Activated CD8-positive, alpha-beta memory T cell treated with anti-CD3 and anti-CD28 coated beads for 36 hours (primary cell): ENCODE measurements at places on chromosomes 3 and 15. TPM values are rescaled to one million over a fixed set of nuclear protein-coding genes. Genes with fewer than 3 reads are reported as not detected.

Gene ATP13A5
- not detected for total RNA-seq

Gene FAM174B
- 4.9 TPM for total RNA-seq

Gene CADM2
- 0.53 TPM for total RNA-seq

Gene CORO2B
- not detected for total RNA-seq

Gene NFKBIZ
- total RNA-seq, result 36.6 TPM
